Central memory CD4-positive, alpha-beta T cell (primary cell): ENCODE measurements at places on chromosomes 5 and 9.

DNA sequence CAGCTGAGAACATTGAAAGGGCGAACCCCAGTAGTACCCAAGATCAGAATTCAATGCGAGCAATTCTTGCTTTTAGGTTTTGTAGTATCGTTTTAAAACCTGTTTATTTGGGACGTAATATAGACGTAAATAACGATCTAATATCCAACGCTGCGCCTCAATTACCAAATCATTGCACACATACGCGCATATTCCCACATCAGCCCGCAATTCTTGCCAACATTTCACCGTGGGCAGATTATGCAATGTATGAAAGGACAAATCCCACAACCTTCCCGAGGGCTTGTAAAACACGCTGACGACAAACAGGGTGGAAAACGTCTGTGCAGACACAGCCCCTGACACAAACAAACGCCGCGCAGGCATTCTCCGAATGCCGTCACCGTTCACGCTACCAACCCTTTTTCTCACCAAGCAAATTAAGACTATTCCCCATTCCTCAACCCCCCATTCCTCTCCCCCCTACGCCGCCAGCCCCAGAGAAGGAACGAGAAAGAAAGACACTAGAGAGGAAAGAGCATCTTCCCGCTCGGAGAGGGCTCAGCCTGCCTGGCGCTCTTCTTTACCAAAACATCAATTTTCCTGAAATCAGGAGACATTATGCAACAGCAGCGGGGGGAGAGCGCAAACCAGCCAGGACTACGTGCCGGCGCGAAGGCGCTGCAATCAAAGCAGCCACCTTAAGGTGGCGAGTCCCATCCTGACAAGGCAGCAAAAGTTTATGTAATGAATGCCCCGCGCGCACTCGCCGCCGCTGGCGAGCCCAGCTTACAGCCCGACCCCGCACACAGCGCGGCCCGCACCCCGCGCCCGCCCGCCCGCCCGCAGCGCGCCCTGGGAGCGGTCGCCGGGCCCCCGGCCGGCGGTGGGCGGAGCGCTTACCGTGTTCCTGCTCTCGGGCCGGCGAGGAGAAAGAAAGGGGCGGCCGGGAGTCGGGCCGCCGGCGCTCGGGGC is 597 bp downstream of the NFIL3 start:
- peak; percentile 62 for DNase-seq

GRCh38 chr5:15106530-15107283 is 235.1 kb upstream of the ANKH start:
- no peak for DNase-seq

DNA sequence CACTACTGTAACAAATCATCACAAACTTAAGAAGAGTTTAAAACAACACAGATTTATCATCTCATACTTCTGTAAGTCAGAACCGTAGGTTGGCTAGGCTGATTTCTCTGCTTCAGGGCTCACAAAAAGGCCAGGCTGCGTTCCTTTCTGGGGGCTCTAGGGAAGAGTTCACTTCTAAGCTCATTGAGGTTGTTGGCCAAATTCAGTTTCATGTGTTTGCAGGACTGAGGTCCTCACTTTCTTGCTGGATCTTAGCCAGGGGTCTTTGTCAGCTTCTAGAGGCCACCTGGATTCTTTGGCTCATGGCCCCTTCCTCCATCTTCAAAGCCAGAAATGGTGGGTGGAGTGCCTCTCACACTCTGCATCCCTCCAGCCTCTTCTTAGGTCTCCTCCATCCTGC is 76.0 kb downstream of the ACTBL2 start:
- DNase-seq = no peak

- DNase-seq = no peak
Observed at GRCh38 chr5:59116231-59116865, 533.5 kb downstream of the RAB3C start.

DNA sequence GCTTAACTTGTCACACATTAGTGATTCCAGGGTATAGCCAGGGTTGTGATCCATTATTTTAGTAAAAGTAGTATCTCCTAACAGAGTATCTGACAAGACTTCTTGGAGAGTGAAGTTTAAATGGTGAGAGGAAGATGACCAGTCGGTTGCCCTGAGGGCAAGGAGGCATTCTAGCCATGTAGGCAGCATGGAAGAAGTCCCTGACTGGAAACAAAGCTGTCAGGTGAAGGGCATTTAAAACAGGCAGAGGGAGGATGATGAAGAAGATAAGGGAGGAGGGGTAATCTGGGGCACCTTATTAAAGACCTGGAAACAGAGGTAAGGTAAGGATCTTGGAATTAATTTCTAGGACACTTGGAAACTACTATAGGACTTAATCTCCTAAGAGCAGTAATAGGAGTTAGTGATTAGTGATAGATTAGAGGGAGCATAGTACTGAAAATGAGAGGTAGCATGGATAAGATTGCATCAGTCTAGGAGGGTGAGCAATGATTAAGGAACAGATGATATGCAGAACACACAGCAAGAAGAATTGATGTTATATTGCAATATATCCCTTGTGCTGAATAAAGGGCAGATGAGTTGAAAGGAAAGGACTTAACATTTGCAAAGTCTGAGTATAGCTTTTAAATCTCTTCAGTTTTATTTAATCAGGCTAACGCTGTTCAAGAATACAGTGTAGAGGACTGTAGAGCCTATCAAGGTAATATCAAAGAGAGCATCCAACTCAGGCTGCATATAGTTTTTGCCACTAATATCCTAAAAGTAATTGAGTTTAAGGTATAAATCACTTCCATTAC is 9.6 kb downstream of the KIF2A start:
- no peak for DNase-seq

GRCh38 chr5:93611273-93611975 is 28.4 kb downstream of the NR2F1 start:
- no peak for DNase-seq

- peak; percentile 27 for DNase-seq
Observed at GRCh38 chr5:73902327-73903051, 276.5 kb downstream of the ARHGEF28 start.

DNA sequence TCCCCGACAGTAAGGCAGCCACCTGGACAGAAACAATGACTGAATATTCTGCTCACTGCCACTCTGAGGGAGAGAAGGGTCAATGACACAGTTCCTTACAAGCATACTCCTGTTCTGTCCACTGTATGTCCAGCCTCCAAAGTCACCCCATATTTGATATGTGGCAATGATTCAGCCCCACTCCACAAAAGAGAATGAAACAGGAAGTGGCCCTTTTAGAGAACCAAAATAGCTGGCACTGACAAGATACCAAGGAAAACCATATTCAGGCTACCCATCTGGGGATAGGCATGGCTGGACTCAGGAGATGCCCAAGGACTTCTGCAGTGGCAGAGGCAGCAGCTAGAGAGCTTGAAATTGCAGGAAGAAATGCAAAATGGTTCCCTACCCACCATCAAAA is 12.8 kb upstream of the GFRA3 start:
- no peak for DNase-seq

DNA sequence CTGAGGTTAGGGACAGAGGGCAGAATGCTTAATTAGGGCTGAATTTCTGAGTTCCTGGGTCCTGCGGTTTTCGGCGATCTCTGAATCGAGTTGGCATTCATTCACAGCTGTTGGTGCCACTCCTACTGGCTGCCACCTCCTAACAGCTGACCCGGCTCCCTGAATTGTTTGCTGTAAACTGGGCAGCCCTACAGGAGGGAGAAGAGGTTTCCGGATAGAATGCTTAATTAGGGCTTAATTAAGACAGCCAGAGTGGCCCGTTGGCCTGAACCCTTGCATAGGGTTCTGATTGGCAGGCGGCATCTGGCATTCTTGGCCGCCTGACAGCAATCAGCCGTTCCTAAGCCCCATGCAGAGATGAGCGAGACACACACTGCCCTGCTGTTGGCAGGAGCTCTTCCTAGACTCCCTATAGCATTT is 25.7 kb downstream of the FRMPD1 start:
- no peak for DNase-seq

DNA sequence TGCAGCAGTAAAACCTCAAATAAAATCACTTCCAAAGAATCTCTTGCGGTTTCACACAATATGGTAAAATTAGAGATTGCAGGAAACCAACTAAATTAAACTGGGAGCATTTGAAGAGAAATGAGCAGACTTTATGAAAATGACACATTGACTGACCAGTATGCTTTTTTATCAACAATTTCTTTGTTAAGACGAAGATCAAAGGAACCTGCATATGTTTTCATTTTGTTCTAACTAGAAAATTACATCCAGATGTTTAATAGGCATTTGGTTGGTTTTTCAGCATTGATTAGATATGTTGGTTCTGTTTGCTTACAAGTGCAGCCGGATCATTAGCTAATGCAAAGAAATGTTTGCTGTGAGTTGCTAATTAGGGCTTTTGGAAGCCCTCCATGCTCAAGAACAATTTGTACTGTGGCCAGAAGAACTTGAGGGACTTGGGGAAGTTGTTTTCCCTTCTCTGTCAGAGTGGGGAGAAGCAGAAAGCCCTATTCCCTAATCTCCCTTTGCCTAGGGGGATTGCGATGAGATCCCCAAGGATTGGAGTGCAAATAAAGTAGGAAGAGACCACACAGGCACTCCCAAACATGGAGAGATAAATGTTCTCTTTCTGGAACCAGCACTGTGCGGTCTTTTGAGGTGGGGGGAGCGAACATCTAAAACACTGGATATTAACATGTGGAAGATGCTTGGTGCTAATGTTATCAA is 4.5 kb upstream of the TLE1 start:
- no peak for DNase-seq

- DNase-seq = no peak
Observed at GRCh38 chr5:163910226-163910625, 404.8 kb downstream of the MAT2B start.

DNA sequence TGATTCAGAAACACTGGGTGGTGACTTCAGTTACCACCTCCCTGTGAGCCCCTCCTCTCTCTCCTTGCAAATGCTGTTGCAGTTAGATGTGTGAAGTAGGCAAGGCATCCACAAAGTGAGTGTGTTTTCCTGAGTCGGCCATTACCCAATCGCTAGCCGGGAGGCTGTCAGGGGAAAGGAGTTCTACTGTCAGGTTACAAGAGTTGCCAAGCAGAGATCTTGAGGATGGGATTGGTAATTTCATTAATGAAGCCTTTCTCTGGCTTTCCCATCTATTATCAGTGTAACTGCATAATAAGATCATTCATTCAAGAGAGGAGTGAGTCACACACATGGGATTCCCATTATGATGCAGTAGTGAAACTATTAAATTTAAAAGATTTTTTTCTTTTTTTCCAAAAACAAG is 106.9 kb downstream of the GLDC start:
- DNase-seq = no peak

DNA sequence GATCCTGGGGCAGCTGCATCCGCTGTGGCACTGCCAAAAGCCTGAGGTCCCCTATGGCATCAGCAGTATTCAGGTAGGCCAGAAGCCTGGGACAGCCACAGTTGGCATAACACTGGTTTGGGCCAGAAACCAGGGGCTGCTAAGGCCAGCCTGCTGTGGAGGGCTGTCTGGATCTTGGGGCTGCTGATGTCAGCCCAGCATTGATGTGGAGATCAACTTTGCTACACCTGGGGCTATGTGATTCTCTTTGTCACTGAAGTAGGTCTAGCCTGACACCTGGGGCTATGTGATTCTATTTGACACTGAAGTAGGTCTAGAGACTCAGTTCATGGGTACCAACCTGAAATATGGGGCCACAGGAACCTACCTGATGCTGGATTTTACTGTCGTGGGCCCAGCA is 411.5 kb downstream of the RASEF start:
- DNase-seq = no peak

DNA sequence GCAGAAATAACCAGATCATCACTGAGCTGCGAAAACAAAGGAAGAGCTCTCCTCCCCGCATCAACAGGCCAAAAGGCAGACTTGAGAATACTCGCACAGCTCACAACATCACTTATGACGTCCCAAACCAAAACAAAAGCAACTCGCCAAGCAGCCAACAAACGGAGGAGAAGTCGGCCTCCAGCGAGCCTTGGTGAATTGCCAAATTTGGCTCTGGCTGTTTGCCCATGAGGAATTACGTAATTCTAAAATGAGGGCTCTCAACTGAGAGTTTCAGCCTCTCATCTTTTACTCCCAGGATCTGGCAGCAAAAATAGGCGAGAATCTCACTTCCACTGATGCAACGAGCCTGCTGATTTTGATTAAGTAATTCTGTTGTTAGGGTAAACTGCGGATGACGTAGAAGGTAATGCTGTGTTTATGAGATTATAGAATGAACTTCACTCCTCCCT is 51.7 kb upstream of the SEMA6A start:
- DNase-seq = no peak

DNA sequence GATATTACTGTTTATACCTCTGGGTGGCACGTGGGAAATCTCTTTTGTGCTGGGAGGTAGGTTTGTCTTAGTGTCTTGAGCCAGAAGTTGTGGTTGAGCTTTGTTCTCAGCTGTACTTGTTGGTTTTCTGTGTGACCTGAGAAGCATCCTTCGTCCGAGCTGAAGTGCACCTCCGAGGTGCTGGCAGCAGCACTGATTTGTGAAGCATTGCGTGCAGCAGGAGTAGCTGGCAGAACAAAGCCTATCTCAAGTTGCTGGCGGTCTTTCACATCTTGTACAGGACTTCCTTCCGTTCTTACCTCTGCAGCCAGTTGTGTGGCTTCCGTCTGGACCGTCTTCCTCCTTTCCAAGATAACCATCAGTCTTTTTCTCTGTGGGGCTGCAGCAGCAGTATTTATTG is 4.3 kb downstream of the PRRC2B start:
- DNase-seq = peak; percentile 85

GRCh38 chr5:99243111-99243510 is 314.3 kb upstream of the CHD1 start:
- DNase-seq = no peak

- no peak for DNase-seq
Observed at GRCh38 chr9:127163409-127163808, 41.0 kb upstream of the ANGPTL2 start.

DNA sequence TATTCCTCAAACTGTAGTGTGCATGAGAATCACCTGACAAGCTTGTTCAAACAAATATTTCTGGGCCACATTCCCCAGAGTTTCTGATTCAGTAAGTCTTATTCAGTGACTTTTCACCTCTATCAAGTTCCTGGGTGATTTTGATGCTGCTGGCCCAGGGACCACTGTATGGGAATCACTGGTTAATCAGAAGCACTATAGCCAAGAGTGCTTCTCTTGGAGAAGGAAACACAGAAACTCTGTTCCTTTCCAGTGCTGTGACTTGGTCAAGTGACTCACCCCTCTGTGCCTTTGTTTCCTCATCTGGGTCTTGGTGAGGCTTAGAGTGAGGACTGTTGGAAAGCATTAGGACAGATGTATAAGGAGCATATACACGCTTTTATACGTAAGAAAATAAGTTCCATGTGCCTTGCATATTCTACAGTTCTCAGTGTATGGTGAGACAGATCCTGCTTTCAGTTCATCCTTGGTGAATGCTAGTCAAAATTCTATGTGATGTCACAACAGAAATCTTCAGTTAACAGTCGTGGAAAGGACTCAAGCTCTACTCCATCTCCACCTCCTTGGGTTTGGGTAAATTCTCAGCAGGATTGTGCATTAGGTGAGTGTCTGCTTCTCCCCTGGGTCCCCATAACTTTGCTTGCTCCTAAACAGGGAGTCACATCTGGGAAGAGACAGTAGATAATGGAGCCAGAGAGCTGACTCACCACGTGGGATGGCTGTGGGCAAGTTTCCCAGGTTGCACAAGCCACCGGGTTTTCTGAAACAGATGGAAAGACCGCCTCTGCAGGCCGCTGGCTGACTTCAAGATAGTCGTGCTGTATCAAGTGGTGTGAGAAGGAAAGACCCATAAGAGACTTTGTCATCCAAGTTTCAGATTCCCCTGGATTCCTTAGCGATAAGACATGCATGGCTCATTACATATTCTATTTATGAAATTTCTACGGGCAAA is 117.0 kb downstream of the NXNL2 start:
- DNase-seq = no peak
